ENCODE measurements at places on chromosomes 4 and X.

DNA sequence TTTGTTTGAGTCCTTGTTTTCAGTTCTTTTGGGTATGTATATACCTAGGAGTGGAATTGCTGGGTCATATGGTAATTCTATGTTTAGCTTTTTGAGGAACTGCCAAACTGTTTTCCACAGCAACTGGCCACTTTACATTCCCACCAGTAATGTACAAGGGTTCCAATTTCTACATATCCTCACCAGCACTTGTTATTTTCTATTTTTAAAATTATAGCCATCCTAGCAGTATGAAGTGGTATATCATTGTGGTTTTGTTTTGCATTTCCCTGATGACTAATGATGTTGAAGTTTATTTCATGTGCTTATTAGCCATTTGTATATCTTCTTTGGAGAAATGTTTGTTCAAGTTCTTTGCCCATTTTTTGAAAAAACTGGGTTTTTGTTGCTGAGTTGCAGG, 39.6 kb downstream of the TMEM164 start:
- no peak for DNase-seq

DNA sequence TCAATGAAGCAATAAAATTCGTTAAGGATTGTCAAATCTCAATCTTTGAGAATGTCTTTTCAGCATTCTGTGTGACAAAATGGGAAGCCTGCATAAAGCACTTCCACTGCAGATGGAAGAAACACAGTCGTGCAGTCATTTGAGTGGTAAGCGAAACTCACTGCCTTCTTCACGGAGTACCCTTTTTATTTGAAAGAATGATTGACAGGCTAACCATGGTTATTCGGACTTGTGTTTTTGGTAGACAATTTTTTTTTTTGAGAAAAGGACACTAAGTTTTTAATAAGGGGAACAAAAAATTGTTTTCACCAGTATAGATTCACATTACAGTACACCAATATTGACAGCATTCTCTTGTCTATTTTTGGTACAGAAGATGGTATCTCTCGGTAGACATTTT, 86.9 kb upstream of the MSX1 start:
- DNase-seq: no peak

GRCh38 chrX:155086202-155086840, 15.0 kb downstream of the BRCC3 start:
- peak; percentile 70 for DNase-seq

DNA sequence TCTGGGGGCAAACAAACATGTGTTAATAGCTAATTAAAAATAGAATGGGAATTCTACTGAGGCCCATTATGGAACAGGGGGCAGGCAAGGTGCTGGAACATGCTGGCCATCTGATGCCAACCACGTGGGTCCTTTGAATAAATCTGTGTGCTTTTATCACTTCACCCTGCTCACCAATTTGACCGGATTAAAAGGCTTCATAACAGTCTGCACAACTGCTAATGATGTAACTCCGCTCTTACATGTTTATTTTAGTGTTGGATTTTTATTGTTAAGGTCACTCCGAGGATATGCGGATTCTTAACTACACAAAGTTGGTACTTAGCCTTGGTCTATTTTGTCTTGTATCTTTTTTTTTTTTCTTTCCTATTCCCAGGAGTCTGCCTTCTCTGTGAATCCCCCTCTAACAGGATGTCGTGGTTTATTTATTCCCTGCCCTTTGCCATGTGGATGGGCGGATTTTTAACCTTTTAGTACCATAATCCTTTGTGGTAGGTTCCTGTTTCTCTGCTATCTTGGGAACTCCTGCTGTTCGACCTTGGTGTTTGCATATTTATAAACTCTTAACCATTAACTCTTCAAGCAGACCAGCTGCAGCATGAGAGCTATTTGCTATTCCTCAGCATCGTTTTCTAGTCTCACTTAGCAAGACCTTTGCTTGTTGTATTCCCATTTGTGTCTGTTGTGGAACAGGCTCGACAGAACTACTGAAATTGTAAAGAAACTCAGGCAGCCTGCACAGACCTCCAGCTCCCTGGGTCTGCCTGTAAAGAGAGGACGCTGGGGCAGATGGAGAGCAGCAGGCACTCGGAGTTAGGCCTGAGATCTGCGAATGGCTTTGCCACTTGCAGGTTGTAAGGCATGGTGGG, 38.0 kb downstream of the TRIM2 start:
- peak; percentile 73 for DNase-seq

GRCh38 chr4:2406406-2406805, 12.0 kb downstream of the ZFYVE28 start:
- no peak for DNase-seq

DNA sequence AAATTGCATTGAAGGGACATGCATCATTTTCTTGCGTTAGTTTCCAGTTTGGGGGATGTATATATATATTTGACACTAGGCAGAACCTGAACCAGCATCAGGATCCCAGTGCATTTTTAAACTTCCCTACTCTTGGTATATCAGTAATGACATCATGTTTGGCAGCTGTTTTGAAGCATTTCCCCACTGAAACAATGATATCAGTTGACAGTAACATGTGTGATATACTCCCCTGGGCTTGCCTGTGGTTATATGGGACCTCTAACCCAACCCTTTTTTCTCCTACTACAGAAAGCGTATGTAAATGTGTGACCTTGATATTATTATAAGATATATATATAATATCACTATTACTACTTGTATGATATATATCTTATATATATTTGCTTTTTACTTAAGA, 225.9 kb upstream of the CASK start:
- DNase-seq: no peak

DNA sequence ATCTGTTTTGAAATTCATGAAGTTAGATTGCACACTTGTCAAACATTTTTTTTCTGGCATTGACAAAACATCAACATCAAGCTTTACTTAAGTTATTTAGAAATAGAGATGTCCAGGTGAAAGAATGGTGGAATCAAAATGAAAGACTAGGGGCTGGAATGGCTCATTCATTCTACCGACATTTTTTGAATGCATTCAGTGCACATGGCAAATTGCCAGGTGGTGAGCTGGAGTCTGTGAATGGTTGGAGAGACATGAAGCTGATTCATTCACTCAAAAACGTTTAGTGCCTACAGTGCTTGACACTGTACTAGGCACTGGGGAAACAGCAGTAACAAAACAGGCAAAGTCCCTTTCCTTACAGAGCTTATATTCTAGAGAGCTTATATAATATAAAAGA, 292.4 kb downstream of the PPP1R2C start:
- no peak for DNase-seq

DNA sequence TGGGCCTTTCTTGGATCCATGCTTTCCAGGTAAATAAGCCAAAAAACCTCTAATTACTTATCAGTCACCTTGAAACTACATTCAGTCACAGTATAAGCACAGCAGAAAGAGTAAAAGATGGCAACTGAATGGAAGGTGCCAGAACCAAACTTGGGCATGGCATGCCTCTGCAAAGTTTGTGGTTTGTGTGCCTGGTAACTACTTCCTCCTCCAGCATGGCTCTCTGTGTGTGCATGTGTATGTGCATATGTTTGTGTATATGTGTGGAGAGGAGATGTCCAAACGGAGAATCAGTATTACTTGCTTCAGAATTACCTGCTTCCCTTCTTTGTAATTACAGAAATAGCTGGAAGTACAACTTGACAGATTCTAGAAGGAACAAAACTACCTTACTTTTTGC, 67.5 kb downstream of the AGTR2 start:
- no peak for DNase-seq

DNA sequence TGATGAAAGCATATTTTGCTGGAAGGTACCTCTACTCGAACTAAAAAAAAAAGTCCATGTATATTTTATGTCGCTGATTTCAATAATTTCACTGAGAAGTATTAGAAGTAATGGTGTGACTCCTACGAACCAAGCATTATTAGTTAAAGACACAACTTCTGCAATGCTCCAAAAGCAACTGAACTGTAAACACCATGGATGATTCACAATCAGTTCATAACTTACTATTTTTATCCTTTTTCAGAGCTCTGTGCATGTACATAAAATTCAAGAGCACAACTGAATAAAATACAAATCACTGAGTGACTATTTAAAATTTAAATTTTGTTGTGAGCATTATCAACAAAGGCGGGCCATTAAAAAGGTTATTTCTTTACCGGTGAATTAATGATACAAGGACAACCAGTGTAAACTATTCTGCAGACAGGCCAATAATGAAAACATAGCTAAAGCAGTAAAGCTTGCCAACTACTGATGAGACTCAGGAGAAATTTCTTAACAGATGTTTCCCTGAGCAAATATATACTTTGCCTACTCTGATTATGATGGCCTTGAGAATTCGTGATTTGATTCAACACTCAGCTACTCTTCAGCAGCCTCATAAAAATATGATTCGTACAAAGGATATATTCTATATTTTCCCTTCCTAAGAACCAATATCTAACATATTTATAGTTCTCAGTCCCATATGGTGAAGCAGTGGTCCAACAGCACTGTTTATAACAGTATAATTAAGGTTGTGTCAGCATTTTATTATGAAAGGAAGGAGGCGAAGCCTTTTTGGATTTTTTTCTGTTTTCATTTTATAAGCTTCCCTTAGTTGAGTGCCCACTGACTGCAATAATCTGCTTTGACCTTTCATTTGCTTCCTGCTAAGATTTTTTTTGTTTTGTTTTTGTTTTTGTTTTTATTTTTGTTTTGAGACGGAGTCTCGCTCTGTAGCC, 62.8 kb upstream of the NEIL3 start:
- no peak for DNase-seq

GRCh38 chr4:164318350-164318749, 435.6 kb upstream of the SMIM31 start:
- DNase-seq: no peak

- no peak for DNase-seq
Observed at GRCh38 chrX:17654116-17654515, 83.2 kb upstream of the SCML1 start.

GRCh38 chr4:142386449-142386848, 459.7 kb downstream of the INPP4B start:
- no peak for DNase-seq

GRCh38 chrX:107675365-107675654, 47.0 kb downstream of the PRPS1 start:
- DNase-seq: no peak

GRCh38 chrX:114251575-114251974, 332.3 kb upstream of the HTR2C start:
- no peak for DNase-seq

DNA sequence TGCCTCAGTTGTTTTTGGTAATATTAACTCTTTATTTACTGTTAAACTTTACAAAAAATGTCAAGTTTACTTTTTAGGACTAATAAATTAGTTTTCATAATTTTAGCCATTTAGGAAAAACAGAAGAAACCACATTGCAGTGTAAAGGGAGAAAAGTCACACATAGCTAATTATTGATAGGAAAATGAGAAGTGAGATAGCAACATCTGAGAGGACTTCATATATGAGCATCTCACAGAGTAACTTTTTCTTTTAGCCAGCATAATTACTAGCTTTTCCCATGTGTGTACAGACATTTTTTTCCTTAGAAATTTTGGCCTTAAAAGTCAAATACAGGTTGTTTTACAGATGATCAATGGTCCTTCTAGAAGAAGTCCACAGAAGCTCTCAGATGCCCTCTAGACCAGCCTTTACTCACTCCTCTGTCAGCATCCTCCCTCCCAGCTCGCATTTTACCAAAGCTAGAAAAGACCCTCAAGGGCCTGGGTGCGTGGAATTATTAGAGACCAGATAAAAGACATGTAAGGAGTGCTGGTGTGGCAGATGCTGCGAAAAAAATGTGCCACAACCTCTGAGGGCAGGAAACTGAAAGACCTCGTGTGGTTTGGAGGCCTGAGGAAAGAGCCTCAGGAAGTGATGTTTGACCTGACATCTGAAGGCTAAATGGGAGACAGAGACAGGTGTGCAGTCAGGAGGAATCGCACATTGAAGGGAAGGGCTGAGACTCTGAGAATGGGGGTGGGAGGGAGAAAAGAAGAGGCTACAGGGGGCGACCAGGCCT, 156.9 kb downstream of the CBR4 start:
- DNase-seq: no peak

DNA sequence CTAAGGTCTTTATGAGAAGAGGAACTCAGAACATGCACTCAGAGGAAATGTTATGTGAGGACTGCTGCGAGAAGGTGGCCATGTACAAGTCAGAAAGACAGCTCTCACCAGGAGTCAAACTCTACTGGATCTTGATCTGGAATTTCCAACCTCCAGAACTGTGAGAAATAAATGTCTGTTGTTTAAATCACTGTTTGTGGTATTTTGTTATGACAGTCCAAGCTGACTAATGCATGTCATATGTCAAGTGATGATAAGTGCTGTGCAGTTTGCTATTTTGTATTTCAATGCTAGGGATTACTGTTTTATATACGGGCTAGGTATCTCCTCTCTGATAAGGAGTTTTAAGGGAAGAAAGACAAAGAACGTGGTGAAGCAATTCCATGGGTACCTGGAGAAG, 162.3 kb downstream of the CPEB2 start:
- DNase-seq: no peak

GRCh38 chrX:69618803-69619202, 2.9 kb downstream of the EDA start:
- peak; percentile 24 for DNase-seq

- no peak for DNase-seq
Observed at GRCh38 chr4:151857368-151857767, 96.6 kb upstream of the GATB start.

DNA sequence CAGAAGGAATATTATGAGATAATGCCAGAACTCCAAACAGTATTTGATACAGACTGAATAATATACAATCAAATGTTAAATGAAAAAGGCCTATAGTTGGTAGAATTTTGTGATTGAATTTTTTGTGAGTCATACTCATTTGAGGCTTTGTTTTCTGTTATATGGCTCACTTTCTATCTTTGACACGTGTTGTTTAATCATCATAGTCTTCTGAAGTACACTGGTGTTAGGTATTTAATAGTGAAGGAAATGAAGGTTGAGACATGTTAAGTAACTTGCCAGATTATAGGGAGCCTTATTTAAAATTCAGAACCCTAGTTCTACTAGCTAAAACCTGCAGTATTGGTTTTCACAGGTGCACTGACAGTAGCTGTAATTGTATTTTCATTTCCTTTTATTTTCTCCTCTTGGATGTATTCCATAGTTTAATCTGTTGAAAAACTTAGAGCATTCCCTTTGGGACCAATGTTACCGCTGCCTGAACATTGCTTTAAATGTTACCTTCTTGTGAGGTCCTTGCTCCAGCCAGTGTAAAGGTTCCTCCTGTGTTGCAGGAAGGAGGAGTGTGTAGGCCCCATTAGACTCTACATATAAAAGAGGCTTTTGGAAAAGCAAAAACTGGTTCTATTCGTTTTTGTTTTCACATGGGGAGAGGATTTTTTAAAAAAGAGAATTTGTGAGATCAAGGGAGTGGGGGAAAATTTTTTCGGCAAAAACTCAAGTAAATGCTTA, 224.1 kb downstream of the ARHGAP10 start:
- DNase-seq: no peak

- DNase-seq: no peak
Observed at GRCh38 chrX:107710617-107711391, 64.8 kb downstream of the TSC22D3 start.

GRCh38 chr4:99047710-99048109, 40.9 kb downstream of the ADH5 start:
- no peak for DNase-seq

GRCh38 chr4:130124066-130124465, 1028.1 kb downstream of the C4orf33 start:
- no peak for DNase-seq
